ENCODE measurements at places on chromosomes 11 and 22. TPM values are rescaled to one million over a fixed set of nuclear protein-coding genes. Genes with fewer than 3 reads are reported as not detected.

- no peak for DNase-seq
These were observed 58.5 kb downstream of the UBASH3B start for GRCh38 chr11:122714004-122714403.

GRCh38 chr11:19820100-19820499, 107.5 kb downstream of the NAV2 start:
- no peak for DNase-seq

DNA sequence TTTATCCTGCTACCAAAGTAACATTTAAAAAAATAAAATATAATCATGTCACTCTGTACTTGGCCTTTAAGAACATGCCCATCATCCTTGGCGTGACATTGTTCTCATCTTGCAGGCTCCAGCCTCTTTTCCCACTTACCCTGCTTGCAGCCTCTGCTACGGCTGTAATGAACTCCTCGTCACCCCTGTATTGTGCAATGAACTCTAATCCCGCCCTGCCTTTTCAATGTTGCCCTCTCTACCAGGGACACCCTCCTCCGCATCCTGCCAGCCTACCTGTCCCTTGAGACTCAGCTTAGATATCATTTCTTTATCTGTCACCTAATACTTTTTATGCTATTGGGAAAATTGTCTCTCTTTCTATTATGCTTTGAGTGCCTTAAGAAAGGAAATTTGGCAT, 12.6 kb upstream of the MMP20 start:
- DNase-seq, result no peak

GRCh38 chr11:133993921-133994320, 37.2 kb upstream of the IGSF9B start:
- no peak for DNase-seq

DNA sequence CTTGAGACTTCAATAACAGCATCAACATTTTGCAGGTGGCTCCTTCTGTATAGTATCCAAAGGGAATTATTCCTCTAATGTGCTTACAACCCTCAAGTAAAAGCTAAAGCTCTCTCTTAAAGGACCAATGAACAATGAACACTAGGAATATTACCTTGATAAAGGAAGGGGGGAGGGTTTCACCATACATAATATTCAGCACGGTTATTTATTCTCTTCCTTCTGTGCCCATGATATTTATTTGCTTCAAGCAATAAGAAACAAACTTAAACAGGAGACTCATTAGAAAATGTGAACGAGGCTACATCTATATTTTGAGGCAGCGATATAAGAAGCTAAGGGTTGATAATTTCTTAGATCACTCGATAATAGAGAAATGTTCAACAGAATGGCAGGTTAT, 21.2 kb downstream of the BLID start:
- no peak for DNase-seq

- no peak for DNase-seq
These were observed 2.5 kb upstream of the FXYD6 start for GRCh38 chr11:117878939-117879475.

Gene KRTAP5-2
- not detected for total RNA-seq

DNA sequence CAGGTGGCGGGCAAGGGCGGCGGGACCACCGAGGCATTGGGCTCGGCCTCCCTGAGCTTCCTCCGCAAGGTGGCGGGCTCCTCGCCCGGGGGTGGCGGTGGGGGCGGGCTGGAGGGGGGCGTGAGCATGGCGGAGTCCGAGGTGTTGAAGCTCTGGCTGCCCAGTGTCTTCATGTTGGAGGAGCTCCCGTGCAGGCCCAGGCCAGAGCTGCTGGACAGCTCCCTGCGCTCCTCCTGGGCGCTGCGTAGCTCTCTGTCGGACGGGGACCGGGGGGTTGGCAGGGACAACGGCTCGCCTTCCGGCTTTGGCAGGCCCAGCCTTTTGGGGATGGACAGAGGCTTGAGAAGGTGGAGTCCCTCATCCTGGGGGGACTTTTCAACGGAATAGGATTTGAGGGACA, 43.9 kb upstream of the BID start:
- no peak for DNase-seq
